ENCODE measurements at places on chromosomes 7 and 10.

- DNase-seq = no peak
These were observed 3.7 kb upstream of the HNRNPH3 start for GRCh38 chr10:68327889-68328786.

DNA sequence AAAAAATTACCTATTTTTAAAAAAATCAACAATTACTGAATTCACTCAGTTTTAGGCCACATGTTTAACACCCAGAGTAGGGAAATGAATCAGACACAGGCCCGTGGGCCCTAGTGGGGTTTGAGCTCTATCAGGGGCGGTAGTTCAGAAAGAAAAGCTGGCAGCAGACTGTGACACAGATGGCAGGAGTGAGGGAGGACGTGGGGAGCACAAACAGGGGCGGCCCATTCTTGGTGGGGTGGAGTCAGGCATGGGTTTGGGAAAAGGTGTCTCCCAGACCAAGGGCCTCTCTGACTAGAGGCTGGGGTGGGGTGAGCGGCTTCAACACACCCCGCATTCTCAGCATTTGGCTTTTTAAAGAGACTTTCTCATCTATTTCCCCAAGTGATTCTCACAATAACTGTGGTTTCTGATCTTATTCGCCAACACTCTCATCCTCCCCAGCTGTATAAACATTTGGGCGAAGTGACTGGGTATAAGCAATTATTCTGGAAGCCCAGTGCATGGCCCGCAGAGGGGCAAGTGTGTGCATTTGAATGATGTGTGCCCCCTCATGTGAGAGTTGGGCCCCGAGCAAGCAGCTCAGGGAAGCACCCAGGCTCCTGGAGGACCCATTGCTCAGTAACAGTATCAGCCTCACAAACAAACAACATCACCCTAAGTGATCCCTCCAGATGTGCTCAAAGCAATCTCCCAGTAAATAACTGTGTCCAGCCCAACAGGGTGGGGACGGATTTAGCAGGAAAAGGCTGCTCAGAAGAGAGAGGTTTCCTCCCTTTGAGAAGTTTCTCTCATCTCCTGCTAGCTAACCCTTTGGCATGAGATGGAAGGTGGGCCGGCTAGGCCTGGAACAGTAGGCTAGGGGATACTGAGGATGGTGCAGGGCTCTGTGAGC is 437.6 kb upstream of the ZMIZ1 start:
- DNase-seq = no peak

DNA sequence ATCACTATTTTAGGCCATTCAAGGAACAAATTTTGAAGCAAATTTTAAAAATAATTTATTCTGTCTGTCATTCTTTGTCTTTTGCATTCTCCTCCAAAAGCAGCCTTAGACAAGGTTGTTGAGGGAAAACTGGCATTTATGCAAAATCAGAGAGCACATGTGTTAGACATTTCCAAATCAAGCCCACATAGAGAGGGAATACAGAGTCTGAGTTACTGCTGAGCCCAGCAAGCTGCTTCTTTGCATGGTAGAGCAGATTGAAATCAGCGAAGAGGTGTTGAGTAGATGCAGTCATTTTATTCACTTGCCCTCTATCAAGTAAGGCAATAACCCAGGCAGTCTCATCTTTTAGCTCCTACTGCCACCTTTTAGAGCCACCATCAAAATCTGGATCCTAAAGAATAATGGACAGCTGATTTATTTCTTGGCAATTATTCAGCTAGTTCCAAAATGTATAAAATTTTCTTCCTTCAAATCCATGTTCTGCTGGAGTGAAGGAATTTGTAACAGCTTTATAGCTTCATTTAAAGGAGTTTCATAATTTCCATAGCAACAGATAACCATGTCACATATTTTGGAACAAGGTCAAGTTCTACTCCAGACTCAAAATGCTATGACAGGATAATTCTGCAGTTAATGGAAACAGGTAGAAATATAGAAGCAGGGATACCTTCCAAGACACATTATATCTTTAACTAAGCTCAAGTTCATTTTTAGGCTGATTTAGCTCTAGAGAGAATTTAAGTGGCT is 7.3 kb upstream of the PCDH15 start:
- DNase-seq = no peak

GRCh38 chr10:4688601-4689000 is 137.4 kb upstream of the AKR1E2 start:
- no peak for DNase-seq

DNA sequence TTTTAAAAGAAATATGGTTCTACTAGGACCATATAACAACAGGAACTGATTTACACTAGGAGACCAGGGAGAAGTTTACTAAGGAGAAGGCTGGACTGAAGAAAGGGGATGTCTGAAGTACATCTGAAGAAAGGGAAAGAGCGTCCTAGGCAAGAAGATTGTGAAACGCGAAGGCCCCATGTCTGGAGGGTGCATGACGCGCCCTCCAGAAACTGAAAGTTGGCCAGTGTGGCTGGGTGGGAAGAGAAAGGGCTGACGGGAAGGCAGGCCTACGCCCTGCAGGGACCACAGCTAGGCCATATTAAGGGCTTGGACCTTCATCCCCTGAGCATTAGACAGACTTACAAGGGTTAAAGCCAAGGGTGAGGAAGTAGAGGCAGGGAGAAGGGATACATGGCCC is 158.0 kb downstream of the TRIL start:
- no peak for DNase-seq

- no peak for DNase-seq
These were observed 5.5 kb upstream of the OPN4 start for GRCh38 chr10:86648704-86649427.
